ENCODE measurements at places on chromosomes 3 and 15.

DNA sequence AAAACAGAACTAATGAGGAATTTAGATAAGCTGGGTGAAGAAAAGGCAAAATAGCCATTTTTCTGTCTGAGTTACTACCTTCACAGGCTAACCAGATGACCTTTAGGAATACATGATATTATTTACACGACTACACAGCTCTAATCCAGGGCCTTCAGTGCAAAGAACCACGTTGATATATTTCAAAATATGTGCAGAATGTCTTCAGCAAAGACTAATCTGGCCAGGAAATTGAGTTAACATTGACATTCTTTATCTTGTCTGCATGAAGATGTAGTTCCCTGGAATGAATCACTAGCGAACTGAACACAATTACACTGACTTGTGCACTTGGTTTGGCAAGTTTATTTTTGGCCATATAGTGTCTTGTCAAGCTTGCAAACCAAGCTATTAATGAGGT is 41.5 kb downstream of the PDHB start:
- no peak for DNase-seq

DNA sequence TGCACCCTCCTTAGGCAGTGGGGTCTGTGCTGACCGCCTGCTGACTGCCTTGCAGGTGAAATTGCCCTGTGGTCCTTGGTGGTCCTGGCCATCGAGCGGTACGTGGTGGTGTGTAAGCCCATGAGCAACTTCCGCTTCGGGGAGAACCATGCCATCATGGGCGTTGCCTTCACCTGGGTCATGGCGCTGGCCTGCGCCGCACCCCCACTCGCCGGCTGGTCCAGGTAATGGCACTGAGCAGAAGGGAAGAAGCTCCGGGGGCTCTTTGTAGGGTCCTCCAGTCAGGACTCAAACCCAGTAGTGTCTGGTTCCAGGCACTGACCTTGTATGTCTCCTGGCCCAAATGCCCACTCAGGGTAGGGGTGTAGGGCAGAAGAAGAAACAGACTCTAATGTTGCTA is 2.4 kb downstream of the RHO start:
- no peak for DNase-seq

DNA sequence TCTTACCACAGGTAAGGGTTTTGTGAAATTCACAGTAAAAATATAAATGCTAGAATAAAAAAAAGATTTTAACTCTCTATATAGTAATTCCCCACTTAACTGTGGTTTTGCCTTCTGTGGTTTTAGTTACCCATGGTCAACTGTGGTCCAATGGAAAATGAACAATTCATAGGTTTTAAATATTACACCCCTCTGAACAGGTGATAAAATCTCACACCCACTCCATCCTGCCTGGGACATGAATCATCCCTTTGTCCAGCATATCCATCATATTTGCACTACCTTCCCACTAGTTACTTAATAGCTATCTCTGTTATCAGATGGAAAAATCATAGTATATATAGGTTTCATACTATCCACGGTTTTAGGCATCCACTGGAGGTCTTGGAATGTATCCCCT is 49.2 kb downstream of the HDGFL3 start:
- no peak for DNase-seq

DNA sequence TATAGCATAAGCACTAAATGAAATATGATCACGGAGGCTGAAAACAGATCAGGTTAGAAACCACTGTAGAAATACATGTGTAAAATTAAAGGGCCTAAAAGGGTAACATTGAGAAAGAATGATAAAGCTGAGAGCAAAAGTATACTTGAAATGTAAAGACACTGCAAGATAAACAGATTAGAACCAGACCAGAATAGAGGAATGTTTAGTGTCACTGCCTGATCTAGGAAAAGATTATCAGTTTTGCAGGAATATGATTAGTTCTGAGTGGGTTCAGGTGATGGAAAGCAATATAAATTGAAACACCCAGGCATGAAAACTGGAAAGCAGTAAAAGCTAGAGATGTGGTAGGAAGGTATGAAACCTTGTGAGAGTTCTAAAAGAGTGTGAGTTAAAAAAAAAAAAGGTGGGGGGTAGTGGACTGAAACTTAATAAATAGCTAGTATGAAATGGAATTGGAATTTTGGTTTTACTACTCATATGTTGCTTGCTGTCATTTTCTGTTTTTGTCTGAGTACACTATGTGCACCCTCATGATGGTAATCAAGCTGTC is 16.0 kb upstream of the C3orf38 start:
- no peak for DNase-seq

DNA sequence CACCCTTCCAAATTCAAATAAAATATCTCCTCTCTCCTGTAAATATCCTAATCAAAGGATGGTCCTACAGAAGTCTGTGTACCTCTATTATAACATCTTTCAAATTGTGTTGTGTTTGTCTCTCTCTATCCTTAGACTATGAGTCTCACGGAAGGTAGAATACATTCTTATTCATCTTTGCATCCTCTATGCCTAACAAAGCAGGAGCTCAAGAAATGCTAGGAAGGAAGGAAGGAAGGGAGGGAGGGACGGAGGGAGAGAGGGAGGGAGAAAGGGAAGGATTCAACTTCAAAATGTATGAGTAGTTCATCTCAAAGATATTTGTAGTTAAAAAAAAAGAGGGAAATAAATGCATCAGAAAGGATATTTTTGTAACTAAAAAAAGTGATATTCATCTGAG is 150.0 kb downstream of the RTP4 start:
- DNase-seq = no peak

All from amniotic stem cell (primary cell).